ENCODE measurements at places on chromosomes 12 and 14. TPM values are rescaled to one million over a fixed set of nuclear protein-coding genes. Genes with fewer than 3 reads are reported as not detected.

GRCh38 chr14:85617791-85618190 lies 87.8 kb downstream of the FLRT2 start:
- DNase-seq, result no peak

Gene NRXN3
- 6.7 TPM for polyA plus RNA-seq

DNA sequence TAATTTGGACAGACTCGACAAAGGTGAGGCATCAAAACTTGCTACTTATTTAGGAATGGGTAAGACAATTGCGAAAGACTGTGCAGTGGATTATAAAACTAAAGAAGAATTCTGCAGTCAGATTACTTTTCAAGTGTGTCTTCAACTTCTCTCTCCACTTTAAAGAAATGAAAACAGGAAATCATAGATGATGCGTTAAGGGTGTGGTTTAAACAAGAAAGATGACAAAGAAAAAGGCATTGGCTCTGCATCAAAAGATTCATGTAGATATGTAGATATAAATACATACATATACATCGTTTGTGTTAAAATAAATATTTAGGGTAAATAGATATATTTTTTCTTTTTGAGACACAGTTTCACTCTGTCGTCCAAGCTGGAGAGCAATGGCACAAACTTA lies 74.6 kb upstream of the PARP11 start:
- DNase-seq, result no peak

DNA sequence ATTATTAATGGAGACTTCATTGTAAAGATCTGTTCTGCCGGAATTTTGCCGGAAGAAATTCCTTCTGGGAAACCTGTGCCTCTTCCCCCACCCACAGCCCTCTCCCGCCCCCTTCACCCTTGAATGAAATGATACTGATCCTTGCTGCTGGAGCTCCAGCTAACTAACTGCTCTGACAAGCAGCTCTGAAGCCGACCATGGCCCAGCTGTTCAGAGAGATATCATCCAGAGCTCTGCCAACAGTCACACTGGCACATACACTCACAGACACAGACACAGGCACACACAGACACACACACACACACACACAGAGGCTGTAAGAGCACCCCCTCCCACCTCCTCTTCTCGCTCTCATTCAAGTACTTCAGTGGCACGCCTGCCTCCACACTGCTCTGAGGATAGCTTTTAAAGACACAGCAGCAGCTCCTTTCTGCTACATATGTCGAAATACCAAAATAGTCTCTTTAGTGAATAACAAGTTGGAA lies 88.6 kb downstream of the R3HDM2 start:
- DNase-seq, result no peak

Gene GYS2
- polyA plus RNA-seq, result not detected

DNA sequence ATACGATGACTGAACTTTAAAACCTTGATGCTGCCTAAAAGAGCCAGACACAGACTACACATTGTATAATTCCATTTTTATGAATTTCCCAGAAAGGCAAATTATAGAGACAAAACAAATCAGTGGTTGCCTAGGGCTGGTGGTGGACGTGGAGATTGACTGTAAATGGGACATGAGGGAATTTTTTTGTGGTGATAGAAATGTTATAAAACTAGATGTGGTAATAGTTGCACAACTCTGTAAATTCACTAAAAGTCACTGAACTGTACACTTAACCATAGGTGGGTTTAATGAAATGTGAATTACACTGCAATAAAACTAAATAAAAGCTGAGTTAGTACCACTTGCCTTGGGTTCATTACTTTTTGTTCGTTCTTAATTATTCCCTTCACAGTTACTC lies 72.1 kb downstream of the PLEKHA5 start:
- DNase-seq, result no peak

- DNase-seq, result no peak
Measured at GRCh38 chr12:85385406-85385805, 105.4 kb downstream of the ALX1 start.

DNA sequence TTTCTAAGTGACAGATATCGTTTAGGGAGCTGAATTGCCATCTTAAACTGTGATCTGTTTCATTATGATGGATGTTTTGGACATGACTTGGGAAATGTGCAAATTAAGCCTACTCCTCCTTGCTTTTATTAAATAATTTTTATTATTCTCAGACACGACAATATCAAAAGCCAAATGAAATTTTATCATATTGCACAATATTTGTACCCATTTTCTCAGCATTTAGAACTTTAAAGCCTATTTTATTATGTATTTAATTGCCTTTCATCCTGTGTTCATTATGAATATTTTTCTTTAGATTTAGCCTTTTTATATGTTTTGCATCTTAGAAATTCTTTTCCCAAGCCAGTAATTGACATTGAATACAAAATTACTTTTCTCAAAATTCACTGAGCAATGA lies 102.9 kb downstream of the PPHLN1 start:
- DNase-seq, result no peak

All from right renal cortex interstitium (tissue), 3 donors.